ENCODE measurements at places on chromosomes 11 and 22.

- DNase-seq, result no peak
Measured at GRCh38 chr22:23265368-23265700, 85.0 kb downstream of the BCR start.

GRCh38 chr11:5809122-5809519 is 397 bp downstream of the OR52N2 start:
- DNase-seq, result no peak

DNA sequence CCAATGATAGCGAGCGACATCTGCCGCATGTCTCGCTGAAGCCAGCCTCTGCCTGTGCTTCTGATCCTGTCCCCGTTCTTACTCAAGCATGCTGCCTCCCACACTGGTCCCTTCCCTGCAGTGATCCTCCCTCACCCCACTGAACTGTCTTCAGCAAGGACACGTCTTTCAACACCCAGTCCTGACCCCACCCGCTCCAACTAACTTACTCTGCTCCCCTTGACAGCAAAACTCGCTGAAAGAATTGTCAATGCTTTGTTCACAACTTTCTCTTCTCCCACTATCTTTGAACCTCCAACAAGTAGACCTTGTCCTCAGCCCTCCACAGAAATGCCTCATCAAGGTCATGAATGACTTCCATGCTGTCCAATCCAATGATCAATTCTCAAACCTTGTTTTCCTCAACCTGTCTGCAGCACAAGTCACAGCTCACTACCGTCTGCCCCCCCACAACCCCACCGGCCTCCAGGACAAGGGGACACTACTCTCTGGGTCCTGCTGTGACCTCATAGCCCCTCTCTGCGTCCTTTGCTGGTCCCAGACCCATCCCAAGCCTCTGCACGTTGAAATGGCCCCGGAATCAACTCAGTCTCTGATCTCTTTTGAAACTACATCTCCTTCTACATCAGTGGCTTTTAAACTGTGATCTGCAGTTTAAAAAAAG is 108.0 kb downstream of the MICAL3 start:
- DNase-seq, result no peak

- no peak for DNase-seq
Measured at GRCh38 chr11:45922425-45923082, at the start of gene LARGE2. Gene LARGE2 (plus strand): TSS chr11:45922656. CDS start chr11:45922883, 227 bp downstream.

- no peak for DNase-seq
Measured at GRCh38 chr11:3959015-3959902, 103.8 kb downstream of the STIM1 start.

GRCh38 chr11:122910775-122911174 is 28.2 kb downstream of the JHY start:
- peak; percentile 9 for DNase-seq

DNA sequence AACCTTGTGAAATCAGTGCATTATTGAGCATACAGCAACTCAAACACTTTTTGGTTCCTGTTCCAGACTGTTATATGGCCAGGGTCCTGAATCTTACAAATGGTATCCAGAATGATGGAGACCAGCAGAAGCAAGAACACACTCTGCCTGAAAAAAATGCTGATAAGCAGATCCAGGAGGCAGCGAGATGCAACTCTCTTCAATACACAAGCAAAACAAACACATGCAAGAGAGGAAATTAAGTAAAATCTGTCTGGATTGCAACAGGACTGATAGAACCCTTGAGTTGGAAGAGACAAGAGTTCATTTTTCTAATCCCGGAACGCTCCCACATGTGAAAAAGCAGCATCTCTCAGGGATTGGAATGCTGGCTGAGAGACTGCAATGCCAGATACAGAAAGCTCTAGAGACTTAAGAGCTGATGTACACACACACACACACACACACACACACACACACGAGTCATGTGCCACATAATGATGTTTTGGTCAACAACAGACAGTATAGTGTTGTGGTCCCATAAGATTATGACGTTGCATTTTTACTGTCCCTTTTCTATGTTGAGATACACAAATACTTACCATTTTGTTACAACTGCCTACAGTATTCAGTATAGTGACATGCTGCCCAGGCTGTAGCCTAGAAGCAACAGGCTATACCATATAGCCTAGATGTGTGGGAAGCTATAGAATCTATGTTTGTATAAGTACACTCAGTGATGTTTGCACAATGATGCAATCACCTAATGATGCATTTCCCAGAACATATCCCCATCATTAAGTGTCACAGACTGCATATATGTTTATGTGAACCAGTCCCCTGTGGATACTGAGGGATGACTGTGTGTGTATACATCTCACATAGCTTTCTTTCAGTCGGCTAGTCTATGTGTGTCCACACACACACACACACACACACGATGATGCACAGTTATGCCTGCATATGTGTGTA is 406.6 kb downstream of the LARGE1 start:
- no peak for DNase-seq

DNA sequence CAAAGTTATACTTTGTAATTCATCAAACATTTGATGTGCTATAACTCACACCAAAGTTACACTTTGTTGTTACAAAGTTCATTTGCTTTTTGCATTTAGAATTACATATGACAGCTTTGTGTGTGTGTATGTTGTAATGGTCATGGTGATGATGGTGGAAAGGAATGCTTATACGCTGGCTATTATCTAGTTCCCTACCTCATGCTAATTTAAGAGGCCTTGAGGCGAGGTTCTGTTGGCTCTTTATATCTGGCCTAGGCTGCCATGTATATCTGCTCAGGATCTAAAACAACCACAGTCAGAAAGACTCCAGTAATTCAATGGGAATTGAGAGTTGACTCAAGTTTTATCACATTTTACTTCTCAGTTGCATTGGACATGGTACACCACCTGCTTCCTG is 123.4 kb downstream of the SLC17A6 start:
- DNase-seq, result no peak

DNA sequence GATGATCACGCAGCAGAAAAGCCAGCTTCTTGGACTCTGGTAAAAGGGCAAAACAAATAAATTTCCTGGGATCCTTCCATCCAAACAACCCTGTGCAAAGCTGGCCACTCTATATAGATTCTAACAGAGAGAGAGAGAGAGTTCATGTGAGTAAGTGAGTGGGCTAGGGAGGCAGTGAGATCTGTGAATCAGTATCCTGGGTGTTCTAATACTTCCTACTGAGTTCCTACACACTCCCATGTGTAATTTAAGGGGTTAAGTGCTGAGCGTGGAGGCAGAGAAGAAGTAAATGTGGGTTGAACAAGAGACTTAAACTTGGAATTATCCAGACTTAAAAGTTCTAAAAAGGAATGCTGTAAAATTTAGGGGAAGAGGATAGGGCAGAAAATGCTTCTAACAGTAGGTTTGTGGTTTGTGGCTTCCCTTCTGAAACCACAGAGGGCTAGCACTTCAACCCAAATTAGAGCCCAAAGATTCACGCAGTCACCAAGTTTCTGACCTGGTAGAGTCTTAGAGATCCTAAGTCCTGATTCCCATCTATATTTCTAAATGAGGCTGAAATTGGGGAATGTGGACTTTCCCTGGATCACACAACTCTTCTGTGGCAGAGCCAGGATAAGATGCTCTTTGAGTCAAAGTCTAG is 413.9 kb downstream of the TENM4 start:
- DNase-seq, result no peak

GRCh38 chr22:19612866-19613572 is 88.8 kb upstream of the CLDN5 start:
- DNase-seq, result no peak

DNA sequence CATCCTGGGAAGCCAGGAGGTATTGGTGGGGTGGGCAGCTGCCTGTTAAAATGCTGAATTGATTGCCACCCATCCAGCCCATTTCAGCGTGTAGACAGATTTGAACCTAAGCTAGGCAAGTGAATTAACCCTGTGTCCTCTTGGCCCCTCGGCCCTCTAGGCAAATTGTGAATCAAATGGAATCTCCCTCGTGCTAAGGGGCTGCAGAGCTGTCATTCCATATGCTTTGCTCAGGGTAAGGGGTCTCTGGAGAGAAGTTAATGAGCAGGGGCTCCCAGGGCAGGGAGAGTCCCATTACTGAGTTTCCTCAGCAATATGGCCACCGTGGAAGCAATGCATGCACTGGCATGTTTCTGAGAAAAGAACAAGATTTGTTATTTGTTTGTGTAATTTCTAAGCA is 117.7 kb upstream of the RCN1 start:
- no peak for DNase-seq

All from hippocampal formation (tissue), 2 donors.